ENCODE measurements at places on chromosomes 4 and X. TPM values are rescaled to one million over a fixed set of nuclear protein-coding genes. Genes with fewer than 3 reads are reported as not detected.

IL9R gene
- total RNA-seq, result under 0.01 TPM

MAOB gene
- total RNA-seq, result not detected

KIT gene
- total RNA-seq, result 1.2 TPM

F9 gene
- not detected for total RNA-seq

BEND2 gene
- total RNA-seq, result not detected

DCX gene
- not detected for total RNA-seq

NUDT11 gene
- 0.51 TPM for total RNA-seq

INTU gene
- 1.0 TPM for total RNA-seq

FRMD7 gene
- not detected for total RNA-seq

SYP gene
- 0.13 TPM for total RNA-seq

NEUROG2 gene
- not detected for total RNA-seq

RGN gene
- total RNA-seq, result 0.51 TPM

CCNB3 gene
- total RNA-seq, result 0.13 TPM

PCDH11X gene
- total RNA-seq, result not detected

TEC gene
- total RNA-seq, result 1.3 TPM

SOD3 gene
- not detected for total RNA-seq

SPANXN3 gene
- not detected for total RNA-seq

BEX5 gene
- 0.90 TPM for total RNA-seq

RENBP gene
- total RNA-seq, result 10.1 TPM

GPR119 gene
- total RNA-seq, result not detected

DSPP gene
- total RNA-seq, result not detected

RBMX2 gene
- total RNA-seq, result 20.4 TPM

CT45A2 gene
- not detected for total RNA-seq

MAGEE2 gene
- not detected for total RNA-seq

HMX1 gene
- not detected for total RNA-seq

IRF2 gene
- 20.0 TPM for total RNA-seq

LDB2 gene
- total RNA-seq, result 360 TPM

MTTP gene
- total RNA-seq, result not detected

HDAC8 gene
- 23.8 TPM for total RNA-seq
